ENCODE measurements at places on chromosomes 2 and 18.

DNA sequence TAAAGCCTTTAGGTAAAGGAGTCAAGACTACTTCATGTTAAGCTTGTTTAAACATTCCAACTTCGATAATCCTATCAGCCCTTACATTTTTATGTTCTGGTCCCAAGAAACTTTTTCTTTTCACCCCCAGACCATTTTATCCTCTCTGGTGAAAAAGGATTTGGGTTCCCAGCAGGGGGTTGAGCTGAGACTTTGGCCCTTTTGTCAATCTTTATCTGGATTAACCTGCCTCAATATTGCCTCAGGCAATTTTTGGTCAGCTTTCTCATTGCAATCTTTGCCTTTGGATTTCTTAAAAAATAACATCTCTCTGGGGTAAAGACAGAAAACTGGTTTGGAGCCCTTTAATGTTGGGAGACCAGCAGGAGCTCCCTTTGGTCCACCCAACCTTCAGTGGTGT lies 33.9 kb upstream of the CSRNP3 start:
- DNase-seq = no peak

GRCh38 chr2:178478130-178478438 lies 316 bp downstream of the FKBP7 start:
- DNase-seq = no peak

DNA sequence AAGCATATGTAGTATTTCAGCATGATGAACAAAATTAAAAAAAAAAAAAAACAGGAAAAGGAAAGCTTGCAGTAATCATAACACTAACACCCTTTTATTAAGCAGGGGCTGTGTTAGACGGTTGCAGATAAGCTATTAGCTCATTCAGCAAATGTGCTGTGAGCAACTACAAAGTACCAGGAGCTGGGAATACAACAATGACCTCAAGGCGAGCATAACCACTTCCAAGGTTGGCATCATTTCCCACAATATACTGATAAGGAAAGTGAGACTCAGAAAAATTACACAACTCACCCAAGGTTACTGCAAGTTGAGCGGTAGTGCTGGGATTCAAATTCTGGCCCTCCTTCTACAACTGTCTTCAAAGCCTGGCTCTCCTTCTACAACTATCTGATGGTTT lies 38.2 kb upstream of the ACTR3 start:
- no peak for DNase-seq

DNA sequence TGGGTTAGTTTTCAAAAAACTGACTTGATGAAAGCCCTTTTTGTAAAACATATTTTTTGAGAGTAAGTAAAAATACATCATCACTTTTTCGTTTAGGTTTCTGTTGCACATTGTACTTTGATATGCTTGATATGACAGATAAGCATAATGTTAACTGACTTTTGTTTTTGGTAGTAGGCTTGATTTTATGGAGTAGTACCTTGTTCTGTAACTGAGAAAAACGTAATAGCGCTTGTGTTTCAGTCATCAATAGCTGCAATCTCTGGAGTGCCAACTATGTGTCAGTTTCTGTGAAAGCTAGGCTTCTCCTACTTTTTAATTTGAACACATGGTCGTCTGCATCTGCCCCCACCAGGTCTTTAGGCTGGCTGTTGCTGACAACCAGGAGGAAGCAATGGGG lies 1.3 kb downstream of the LCLAT1 start:
- DNase-seq = no peak

- no peak for DNase-seq
Observed at GRCh38 chr2:228107846-228108245, 73.6 kb downstream of the SPHKAP start.

GRCh38 chr2:233387667-233388528 lies 33.6 kb downstream of the DGKD start:
- DNase-seq = no peak

GRCh38 chr2:189347540-189347939 lies 93.7 kb upstream of the WDR75 start:
- no peak for DNase-seq

DNA sequence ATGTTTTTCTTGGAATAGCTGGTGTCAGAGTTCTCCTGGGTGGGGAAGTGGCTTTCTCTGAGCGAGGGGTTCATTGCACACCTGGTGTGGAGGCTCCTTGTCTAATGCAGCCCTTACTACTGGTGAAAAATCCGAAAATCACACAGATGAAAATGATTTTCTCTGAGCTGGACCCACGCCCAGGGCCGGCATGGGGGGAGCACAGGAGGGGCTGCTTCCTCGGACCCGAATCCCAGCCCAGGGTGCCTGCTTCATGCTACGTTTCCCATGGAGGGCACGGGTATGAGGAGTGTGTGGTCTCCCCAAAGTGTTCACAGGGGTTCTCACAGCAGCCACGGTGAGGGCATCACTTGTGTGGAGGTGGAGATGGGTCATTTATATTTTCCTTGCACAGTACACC lies 288.0 kb upstream of the HDAC4 start:
- DNase-seq = no peak

GRCh38 chr2:34474646-34475045 lies 875.5 kb upstream of the FAM98A start:
- no peak for DNase-seq

DNA sequence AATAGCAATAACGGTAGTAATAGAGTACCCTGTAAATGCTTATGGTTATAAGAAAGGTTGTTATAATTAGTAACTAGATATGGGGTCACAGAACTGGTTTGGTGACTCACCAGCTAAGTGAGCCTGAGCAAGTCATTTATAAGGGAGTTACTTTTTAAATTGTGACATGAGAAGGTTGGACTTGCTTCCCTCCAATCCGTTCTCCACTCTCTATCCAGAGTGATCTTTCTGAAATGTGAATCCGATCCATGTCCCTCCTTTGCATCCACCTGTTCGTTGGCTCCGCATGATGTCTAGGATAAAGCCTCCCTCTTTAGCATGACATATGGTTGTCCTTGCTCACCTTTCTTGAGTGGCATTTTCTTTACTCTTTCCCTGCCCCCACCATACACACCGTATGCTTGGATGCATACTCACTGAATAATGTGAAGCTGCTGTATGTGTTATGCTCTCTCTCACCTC lies 83.1 kb downstream of the CDC42EP3 start:
- no peak for DNase-seq

DNA sequence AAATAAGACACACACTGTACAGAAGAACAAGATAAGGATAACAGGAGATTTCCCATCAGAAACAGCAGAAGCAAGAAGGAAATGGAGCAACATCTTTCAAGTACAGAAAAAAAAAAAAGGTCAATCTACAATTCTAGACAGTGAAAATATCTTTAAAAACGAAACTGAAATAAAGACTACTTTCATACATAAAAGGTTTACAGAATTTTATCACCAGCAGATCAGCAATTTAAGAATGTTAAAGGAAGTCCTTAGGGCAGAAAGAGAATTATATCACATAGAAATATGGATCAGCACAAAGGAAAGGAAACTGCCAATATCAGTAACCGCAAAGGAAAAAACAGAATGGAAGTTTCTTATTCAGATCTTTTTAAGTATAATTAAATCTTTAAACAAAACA lies 931.0 kb downstream of the EPHA4 start:
- DNase-seq = no peak
